ENCODE measurements at places on chromosomes 3 and 15.

DNA sequence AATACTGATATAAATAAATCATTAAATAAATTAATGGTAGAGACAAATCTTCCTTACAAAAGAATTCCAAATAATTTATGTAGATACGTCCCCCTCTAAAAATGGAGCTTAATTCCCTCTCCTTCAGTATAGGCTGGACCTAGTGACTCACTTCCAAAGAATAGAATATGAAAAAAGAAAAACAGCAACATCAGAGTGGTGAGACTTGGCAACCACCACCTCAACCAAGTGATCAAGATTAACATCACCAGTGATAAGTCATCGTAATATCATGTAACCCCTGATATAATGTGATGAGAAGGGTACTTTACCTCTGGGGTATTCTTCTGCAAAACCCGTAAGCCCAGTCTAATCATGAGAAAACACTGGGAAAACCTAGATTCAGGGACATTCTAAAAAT lies 13.4 kb downstream of the GOLGB1 start:
- DNase-seq = no peak

- no peak for DNase-seq
Observed at GRCh38 chr3:128285042-128285966, 132.0 kb downstream of the EEFSEC start.

DNA sequence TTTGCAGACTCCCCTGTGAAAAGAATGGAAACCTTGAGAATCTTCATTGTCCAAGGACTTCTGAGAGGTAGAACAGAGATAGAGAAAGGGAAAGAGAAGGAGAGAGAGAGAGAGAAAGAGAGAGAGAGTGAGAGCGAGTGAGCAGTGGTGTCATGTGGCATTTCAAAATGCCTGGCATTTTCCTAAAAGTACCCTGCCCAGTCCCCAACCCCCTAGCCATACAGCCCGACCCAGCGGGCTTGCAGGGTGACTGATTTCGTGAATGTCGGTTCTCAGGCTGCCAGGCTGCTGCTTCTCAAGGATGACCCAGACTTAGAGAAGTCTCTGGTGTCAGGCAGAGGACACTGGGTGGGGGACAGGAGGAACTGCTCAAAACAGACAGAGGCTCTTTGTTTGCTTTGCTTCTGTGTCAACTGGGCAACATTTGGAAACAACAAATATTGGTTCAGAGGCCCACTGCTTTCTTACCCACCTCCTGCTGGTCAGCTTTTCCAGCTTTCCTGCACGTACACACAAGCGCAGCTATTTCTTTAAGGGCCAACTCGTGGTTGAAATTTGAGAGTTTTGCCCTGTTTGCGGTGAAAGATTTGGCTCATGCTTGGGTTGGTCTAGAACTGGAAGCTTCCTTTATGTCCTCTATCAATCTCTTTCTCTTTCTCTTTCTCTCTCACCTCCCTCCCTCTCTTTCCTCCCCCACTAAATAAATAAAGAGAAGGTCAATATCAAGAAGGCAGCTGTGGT lies 3.7 kb upstream of the TF start:
- DNase-seq = no peak

DNA sequence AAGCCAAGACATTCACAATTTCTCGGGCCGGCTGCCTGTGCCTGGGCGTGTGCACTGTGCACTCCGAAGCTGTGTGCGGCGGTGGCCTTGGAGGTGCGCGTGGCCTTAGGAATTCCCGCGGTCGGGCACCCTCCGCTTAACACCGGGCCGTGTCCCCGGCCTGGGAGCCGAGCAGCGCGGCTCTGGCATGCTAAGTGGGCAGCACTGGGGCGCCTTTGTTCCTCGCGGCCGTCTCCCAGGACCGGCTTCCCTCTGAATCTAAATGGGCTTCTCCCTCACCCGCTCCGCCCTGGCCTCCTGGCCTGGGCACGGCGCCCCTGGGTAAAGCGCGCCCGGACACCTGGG lies 498 bp upstream of the ARNT2 start:
- DNase-seq = no peak

GRCh38 chr3:191328383-191328961 lies 722 bp upstream of the CCDC50 start:
- DNase-seq = no peak

Measured in cortex of kidney (tissue), 1 donor.